ENCODE measurements at places on chromosomes 7 and 10.

DNA sequence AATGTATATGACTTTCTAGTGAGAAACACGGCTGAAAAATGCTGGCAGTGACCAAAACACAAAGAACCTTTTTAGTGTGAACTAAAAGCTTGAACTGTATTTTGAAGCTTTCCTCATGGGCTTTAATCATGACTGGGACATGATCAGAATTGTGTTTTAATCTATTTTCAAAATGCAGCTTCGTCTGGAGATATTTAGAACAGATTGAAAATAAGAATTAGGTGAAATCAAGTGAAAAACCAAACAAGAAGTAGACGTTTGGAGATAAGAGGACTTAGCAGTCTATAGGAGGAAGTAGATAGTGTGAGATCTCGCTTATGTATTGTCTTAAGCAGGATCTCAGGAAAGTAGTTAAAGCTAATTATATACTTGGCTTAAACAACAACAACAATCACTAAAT lies 865.4 kb upstream of the MBL2 start:
- DNase-seq = no peak

DNA sequence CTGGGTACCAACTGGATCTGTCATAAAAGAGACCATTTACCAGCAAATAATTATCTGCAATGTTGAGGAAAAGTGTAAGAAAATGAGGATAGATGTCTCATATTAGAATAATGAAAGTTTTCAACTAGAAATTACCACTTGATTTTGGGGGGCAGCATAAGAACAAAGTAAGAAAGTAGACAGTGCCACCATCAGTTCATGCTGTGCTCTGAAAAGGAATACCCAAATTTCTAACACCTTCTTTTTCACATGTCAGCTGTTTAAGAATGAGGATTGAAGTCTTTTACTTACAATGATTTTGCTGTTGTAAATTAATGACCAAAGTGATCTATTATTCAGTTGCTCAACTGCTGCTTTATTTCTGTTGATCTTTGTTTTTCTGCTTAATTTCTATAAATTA lies 578.3 kb downstream of the ETV1 start:
- DNase-seq = no peak

GRCh38 chr10:74118804-74119203 lies 31.8 kb downstream of the AP3M1 start:
- DNase-seq = no peak

DNA sequence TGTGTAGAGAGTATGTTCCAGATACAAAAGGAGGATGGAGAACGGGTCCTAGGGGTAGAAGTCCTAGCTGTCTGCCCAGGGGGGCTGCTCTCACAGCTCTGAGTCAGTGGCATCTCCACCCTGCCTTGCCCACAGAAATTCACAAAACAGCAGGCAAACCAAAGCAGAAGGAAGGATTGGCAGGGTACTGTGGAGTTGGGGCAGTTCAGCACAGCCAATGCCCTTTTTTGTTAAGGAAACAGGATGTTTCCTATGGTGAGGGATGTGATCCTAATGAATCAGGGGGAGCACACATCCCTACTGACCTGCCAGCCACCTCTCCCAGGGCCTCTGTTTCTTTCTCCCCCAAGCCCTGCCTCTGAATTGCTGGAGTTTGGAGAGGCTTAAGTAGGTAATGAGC lies 457.6 kb downstream of the PLXNA4 start:
- no peak for DNase-seq

GRCh38 chr10:5532618-5533097 lies 7.9 kb downstream of the CALML3 start:
- no peak for DNase-seq

GRCh38 chr7:18400275-18400674 lies 95.3 kb upstream of the HDAC9 start:
- DNase-seq = no peak

- DNase-seq = no peak
Measured at GRCh38 chr7:104106108-104106905, 101.5 kb downstream of the ORC5 start.

DNA sequence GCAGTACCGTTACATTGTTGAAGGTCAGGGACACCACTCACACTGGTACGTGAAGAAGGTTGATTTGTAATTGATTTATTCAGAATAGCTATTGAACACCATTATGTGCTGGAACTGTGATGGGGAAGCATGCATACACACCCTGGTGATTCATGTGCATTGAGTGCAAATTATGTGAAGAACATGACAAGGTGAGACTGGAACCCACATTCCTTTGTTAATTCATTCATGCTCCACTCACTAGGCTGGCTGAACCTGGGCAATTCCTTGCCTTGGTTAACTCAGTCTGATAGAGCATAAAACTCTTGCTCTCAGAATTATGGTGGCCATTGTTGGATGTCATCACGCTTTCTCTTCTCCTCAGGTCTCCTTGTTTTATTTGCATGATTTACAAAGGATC lies 67.3 kb upstream of the TPK1 start:
- DNase-seq = no peak

DNA sequence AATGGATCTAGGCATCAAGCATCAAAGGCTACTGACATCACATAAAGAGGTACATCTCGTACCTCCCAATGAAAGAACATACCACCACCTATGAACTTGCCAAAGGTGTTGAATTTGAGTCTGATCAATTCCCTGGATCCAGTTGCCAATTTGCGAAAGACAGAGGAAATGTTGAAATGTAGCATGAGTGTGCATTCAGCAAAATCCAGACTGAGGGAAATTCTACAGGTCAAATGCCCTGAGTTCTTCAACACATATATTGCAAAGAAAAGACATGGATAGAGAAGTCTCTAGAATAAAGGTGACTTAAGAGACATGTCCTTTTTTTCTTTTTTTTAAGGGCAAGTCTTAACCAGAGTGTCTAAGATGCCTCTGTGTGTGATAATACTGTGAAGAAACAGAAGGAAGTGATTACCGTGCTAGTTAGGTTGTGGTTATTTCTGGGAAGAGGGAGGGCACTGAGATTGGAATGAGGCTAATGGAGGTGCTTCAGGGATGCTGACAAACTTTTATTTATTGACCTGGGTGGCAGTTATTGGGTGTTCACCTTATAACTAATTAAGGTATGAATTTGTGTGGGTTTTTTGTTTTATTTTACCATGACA lies 128.7 kb downstream of the SAMD9 start:
- no peak for DNase-seq

DNA sequence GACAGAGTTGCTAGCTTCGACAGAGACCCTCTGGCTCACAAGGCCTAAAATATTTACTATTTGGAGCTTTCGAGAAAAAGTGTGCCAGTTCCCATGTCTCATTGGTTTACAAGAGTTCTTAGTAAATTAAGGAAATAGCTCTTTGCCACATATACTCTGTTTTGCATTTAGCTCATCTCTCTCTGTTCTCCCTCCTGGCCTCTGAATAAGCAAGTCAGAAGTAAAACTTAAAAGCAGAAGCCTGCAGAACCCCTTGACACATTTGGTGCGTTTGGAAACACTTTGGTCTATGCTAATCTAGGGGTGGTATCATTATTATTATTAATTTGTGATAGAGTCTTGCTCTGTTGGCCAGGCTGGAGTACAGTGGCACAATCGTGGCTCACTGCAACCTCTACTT lies 6.4 kb downstream of the CARD11 start:
- no peak for DNase-seq

DNA sequence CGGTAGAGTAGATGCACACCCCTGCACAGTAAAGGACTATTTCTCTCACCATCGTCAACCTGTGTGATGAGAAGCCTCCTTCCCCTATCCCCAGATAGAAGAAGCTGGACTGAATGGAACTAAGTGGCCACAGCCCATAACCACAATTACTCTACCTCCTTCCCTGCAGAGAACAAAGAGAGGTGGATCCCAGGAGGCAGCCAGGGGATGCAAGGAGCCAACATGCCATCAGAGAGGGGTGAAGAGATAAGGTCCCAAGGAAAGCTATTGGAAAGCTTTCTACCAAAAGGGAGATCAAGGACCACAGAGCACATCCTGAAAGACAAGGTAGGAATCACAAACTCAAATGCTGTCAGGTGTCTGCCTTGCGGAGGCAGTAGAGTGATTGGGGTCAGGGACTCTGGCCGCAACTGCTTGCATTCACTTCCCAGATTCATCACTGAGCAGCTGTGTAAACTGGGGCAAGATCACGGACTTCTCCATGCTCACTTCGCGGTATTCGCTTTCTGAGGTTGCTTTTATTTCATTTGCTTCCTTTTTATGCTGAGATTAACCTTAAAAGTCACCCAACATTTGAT lies 81.6 kb upstream of the MYO3A start:
- DNase-seq = no peak
